Naive B cell (primary cell): ENCODE measurements at places on chromosomes 6 and 20. TPM values are rescaled to one million over a fixed set of nuclear protein-coding genes. Genes with fewer than 3 reads are reported as not detected.

- DNase-seq = no peak
Observed at GRCh38 chr20:11675920-11676629, 241.6 kb upstream of the BTBD3 start.

DNA sequence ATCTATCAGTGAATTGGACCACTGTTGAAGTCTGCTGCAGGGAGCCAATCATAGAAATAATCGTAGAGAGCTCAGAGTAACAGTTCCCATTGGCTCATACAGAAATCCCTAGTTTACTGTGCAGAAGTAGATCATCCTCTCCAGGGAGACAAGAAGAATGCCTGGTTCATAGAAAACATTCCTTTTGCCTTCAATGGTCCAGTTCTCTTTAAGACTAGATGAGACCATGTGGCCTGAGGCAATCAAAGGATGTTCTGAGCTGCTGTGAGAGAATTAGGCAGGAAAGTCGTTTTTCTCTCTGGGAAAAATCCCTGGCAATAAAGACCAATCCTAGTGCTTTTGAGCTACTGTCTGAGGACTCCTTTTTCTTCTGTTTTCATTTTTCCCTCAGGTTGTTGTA lies 208.4 kb downstream of the CENPW start:
- no peak for DNase-seq

- DNase-seq = no peak
Observed at GRCh38 chr20:15637950-15638754, 935.1 kb downstream of the KIF16B start.

DNA sequence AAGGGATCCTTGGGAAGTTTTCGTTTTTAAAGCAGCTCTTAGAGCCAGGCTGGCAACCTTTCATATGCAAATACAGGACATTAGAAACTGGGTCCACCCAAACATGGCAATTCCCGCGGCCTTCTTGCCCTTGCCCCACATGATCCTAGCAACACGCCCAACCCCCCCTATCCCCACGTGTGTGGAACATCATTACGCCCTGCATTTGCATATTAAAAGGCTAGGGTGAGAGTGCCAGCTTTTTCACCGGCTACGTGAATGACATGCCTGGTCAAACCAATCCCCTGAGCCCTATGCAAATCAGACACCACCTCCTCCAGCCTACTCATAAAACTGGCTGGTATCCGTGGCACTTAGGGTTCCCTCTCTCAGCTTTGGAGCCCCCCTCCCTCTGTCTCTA lies 88.1 kb downstream of the TNFRSF21 start:
- DNase-seq = no peak

NKX2-4 gene
- not detected for polyA plus RNA-seq
